ENCODE measurements at places on chromosomes 16 and 17.

- DNase-seq = no peak
Observed at GRCh38 chr17:44564429-44564828, 7.1 kb downstream of the FZD2 start.

DNA sequence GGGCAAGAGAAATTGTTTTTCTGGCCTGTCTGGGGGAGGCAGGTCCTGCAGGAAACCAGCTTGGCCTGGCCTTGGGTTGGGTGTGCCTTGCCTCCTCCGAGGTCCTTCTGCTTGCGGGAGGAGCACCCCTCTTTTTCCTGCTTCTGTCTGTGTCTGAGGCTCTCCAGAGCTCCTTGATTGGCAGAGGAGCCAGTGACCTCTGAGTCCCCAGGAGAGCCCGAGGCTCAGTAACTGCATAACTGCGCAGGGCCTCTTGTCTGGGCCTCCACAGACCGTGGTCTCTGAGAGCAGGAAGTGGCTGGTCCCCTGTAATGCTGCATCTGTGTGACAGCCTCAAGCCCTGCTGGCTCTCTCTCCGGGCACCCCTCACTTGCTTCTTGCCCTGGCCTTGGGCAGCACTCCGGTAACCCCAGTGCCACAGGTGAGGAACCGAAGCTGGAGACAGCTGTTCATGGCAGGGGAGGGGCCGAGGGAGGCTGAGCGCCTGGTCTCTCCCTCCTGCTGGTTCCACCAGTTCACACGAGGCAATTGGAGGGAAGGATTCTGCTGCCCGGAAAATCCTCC lies 1.6 kb downstream of the CAPN15 start:
- DNase-seq = no peak

DNA sequence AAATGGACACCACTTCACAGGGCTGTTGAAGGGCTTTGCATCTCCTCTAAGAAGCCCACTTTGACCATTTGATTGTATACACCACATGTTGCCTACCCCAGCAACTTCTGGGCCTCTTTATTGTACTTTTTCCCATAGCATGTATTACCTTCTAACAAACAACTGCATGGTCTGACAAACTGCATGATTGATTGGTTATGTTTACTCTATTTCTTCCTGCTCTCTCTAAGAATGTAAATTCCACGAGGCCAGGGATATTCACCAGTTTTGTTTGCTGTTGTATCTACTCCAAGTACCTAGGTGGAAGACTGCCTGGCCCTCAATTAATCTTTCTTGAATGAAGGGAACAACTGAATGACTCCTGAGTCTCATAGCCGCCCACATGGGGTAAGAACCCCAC lies 22.2 kb upstream of the BBS2 start:
- DNase-seq = no peak

DNA sequence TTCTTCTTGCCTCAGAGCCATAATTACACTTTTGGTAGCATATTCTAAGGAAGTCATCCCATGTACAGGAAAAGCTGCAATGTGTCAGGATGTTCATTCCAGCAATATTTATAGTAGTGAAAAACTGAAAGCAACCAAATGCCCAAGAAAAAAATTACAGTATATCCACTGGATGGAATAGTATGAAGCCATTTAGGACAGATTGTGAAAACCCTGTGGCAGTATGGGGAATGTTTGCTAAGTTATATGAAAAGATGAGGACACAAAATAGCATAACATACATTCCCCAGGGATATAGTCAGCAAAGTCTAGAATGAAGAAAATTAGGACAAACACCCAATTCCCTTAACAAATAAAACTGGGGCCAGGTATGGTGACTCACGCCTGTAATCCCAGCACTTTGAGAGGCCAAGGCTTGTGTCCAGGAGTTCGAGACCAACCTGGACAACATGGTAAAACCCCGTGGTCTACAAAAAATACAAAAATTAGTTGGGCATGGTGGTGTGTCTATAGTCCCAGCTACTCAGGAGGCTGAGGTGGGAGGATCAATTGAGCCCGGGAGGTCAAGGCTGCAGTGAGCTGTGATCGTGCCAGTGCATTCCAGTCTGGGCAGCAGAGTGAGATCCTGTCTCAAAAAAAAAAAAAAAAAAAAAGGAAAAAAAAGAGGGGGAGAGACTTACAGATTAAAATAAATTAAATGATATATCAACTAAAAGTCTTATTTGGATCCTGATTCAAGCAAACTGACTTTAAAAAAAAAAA lies 2.3 kb downstream of the LRRC3C start:
- DNase-seq = no peak

- no peak for DNase-seq
Observed at GRCh38 chr16:79177018-79177417, 423.5 kb downstream of the MAF start.

- DNase-seq = no peak
Observed at GRCh38 chr16:56237451-56237930, 46.2 kb downstream of the GNAO1 start.

GRCh38 chr16:49441366-49441780 lies 67.8 kb downstream of the C16orf78 start:
- DNase-seq = peak; percentile 53

GRCh38 chr17:34154961-34155730 lies 99.9 kb upstream of the CCL2 start:
- DNase-seq = peak; percentile 21

GRCh38 chr16:7976563-7976962 lies 613.7 kb downstream of the TMEM114 start:
- DNase-seq = no peak

- no peak for DNase-seq
Observed at GRCh38 chr17:81030741-81031565, 4.0 kb upstream of the BAIAP2 start.

- no peak for DNase-seq
Observed at GRCh38 chr17:46878055-46878454, 26.7 kb downstream of the WNT9B start.

- DNase-seq = no peak
Observed at GRCh38 chr17:4331614-4332013, 34.9 kb downstream of the UBE2G1 start.

DNA sequence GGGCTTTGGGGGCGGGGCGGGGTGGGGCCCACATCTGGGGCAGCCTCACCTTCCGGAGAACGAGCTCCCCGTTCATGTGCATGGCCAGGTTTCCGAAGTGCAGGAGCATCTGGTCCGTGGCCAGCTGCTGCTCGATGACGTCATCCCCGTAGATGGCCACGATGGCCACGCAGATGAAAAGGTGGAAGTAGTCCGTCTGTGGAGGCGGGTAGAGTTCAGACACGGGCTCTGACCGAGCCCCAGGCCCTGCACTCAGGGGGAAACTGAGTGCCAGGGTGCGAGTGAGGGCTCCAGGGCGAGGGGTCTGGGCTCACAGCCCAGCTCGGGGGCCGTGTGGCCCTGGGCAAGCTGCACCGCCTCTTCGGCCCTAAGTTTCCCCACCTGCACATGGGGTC lies 93.7 kb downstream of the TBC1D16 start:
- DNase-seq = no peak

DNA sequence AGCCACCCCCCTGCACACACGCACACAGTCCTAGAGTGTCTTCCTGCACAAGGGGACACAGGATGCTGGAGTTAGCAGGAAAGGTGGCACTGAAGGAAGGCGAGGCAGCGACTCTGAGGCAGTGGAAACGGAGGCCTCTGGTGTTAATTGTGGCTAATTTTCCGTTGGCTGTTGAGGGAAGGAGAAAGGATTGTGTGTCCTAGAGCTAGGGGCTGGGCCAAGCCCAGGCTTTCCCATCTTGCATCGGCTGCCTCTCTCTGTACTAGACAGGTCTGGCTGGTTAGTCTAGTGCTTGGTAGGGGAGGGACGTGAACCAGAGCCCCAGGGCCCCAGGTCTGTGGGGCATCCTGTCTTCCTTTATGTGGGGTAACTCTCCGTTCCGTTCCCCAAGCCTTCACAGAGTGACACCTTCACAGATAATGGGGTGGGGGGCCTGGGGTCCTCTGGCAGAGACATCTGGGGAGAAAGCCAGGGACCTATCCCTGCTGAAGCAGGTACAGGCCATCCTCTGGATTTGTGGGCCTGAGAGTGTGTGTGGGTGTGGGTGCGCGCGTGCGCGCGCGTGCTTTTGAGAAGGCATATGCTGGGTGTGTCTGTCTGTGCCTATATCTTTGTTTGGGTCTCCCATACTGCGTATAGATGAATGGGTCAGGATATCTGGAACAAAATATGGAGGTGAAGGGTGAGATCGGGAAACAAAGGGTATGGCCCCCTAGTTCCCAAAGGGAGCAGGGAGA lies at the start of gene CHD3:
CHD3 (plus strand) TSS at position 606 of the 737 bp plus-strand sequence. CDS start 212 bp downstream, outside the sequence.
- DNase-seq = no peak

DNA sequence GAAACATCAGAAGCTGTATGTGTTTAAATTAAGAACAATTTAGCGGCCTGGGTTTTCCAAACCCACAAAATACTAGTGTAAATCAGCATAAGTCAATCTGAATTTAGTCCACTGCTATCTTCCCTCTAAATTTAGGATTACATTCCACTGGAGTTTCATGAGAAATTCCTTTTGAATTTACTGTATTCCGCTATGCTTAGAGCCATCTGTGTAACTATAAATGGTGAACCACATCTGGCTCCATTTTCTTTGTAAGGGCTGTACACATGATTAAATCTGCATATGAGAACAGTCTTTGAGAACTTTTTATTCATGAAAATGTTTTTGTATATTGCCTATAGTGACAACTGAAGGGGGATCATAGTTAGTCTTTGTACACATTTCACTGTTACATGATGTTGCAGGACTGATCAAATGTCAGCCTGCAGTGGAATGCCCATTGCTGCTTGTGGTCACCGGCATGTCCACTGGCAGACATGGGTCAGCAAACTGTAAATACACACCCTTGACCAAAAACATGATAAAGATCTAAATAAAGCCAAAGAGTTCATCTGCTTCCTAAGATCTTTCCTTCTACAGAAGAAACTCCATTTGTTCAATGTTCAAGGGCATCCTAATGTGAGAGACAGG lies 36.8 kb downstream of the RPGRIP1L start:
- DNase-seq = no peak

GRCh38 chr17:81655378-81656117 lies 794 bp downstream of the PDE6G start:
- no peak for DNase-seq

GRCh38 chr16:12202486-12202885 lies 226.0 kb downstream of the SNX29 start:
- no peak for DNase-seq

- no peak for DNase-seq
Observed at GRCh38 chr17:36144014-36144413, 32.4 kb downstream of the TBC1D3B start.

- no peak for DNase-seq
Observed at GRCh38 chr17:10336393-10336792, 36.4 kb downstream of the MYH13 start.

- no peak for DNase-seq
Observed at GRCh38 chr16:66065925-66066324, 300.6 kb upstream of the CDH5 start.

DNA sequence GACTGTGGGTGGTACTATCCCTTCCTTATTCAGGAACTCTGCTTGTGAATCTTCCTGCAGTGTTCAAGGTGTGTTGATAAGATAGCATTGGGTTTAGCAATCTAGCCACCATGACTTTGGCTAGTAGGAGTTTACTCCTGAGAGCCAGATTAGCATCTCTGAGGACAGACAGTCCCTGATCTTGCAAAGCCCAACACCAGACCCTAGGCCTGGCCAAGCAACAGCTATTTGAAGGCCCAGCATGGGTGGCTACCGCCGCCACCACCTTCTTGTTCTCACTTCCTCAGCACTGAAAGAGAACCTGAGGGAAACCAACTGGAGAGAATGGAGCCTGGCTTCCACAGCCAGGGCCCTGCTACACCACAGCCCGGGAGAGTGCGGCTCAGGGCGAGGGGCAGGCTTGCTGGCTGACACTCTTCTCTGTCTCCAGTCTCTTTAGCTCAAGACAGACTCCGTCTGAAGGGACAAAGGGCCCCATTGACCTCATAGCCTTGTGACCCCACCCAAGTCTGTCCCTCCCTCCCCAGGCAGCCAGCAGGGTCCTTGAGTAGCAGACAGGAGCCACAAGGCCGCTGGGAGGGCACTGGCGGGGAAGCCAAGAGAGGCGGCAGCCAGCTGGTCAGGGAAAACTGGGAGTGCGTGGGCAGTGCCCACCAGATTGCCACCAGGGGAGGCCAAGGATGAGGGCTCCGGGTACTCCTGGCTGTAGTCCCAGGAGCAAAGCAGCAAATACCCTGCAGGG lies 10.9 kb upstream of the ARHGAP23 start:
- no peak for DNase-seq

GRCh38 chr17:42285346-42286050 lies 2.8 kb upstream of the STAT5A start:
- no peak for DNase-seq

GRCh38 chr17:79732804-79733691 lies 2.3 kb downstream of the ENPP7 start:
- DNase-seq = no peak

DNA sequence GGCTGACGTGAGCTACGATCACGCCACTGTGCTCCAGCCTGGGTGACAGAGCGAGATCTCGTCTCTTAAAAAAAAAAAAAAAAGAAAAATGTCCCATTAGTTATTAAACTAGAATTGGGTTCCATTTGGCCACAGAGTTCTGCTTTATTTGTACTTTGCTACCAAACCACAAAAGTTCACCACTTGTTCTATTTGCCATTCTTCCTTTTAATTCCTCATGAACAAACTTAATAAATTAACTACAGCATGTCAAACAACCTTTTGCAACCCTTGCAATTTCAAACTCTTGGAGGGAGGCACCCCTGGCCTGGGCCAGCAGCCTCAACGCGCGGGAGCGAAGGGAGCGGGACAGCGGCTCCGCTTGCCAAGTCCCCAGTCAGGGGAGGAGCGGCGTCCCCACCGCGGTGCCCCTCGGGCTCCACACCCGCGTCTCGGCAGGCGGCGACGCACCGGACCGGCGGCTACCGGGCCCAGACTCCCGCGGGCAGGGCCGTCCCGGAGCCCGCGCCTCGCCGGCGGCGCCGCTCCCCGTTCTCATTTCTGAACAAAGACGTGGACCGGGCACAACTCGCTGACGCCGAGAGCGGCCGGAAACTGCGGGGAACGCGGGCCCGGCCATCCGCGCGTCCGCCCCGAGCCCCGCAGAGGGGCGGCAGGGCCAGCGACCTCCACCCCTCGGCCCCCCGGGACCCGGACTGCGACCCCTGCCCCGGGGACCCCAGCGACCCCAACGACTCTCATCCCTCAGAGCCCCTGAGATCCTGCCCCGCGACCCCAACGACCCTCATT lies 775 bp downstream of the CYTH1 start:
- DNase-seq = peak; percentile 75

GRCh38 chr16:74463888-74464287 lies 42.6 kb upstream of the CLEC18B start:
- DNase-seq = no peak

DNA sequence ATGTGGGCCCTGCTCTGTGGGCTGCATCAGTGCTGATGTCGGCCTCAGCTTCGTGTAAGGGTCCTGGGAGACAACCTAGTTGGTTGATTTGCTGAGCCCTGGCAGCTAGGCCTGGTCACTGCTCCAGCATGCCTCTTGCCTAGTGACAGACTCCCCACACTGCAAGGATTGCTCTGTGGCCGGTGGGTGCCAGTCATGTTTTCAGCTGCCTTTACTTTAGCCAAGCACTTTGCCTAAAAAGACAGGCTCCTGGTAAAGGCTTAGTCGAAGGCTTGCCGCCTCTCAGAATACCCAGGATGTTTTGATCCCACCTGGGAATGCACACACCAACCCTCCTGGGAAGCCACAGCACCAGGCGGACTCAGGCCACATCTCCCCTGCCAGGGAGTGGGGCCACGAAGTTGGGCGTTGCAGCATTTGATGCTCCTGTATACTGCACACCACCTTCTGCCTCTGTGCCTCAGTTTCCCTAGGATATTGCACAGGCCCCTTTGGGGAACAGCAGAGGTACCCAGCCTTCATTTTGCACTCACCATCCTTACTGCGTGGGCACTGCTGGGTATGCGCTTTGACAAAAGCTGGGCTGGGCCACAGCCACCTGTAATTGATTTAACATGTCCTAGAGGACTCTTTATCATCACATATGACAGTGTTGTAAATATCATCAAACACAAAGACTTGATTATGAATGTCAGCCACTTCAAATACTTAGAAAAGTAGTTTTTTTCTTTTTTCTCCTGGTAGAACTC lies 19.9 kb downstream of the GINS2 start:
- DNase-seq = no peak

Measured in SK-N-SH (cell line).